ENCODE measurements at places on chromosomes 16 and 17.

DNA sequence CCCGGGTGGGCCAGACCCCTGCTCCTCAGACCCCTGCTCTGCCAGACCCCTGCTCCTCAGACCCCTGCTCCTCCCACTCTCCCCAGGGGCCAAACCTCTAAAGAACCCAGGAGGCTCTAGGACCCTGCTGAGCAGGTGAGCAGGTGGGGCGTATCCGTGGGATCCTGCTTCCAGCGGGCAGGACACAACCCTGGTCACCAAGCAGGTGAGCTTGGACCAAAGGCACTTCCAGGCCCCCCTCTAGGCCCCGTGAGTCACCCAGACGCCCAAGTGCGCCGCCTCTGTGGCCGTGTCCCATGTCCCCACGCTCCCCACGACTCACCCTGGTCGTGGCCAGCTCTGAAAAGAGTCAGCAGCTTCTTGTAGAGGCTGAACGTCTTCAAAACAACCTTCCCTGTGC, 5.0 kb downstream of the CYBC1 start:
- H3K36me3 ChIP-seq = peaks cover 62% of the 10 kb centered on the region
- H3K4me3 ChIP-seq = no peak overlapping the region
- H3K27ac ChIP-seq = no peak overlapping the region
- no peaks in the 10 kb centered on the region for H3K27me3 ChIP-seq
- no peak for DNase-seq
- peaks cover 45% of the 10 kb centered on the region for H3K4me1 ChIP-seq

GRCh38 chr17:16583781-16584180, 14.8 kb upstream of the ZNF287 start:
- H3K27ac ChIP-seq = peak overlapping the region; percentile 57
- DNase-seq = no peak
- peaks cover 16% of the 10 kb centered on the region for H3K4me1 ChIP-seq

GRCh38 chr16:6016530-6017184, 919.1 kb upstream of the EEF2KMT start:
- no peak overlapping the region for H3K27ac ChIP-seq
- peaks cover 6% of the 10 kb centered on the region for H3K27me3 ChIP-seq
- no peaks in the 10 kb centered on the region for H3K4me1 ChIP-seq
- no peak for DNase-seq

GRCh38 chr16:67878232-67878631, 5.4 kb downstream of the EDC4 start:
- no peaks in the 10 kb centered on the region for H3K27me3 ChIP-seq
- H3K4me3 ChIP-seq = no peak overlapping the region
- DNase-seq = no peak
- H3K4me1 ChIP-seq = peaks cover 34% of the 10 kb centered on the region
- H3K27ac ChIP-seq = no peak overlapping the region

- H3K4me3 ChIP-seq = no peak overlapping the region
- no peaks in the 10 kb centered on the region for H3K36me3 ChIP-seq
- H3K4me1 ChIP-seq = peaks cover 11% of the 10 kb centered on the region
- no peak overlapping the region for H3K27ac ChIP-seq
- no peaks in the 10 kb centered on the region for H3K27me3 ChIP-seq
Observed at GRCh38 chr17:21131137-21131536, 4.4 kb downstream of the DHRS7B start.

DNA sequence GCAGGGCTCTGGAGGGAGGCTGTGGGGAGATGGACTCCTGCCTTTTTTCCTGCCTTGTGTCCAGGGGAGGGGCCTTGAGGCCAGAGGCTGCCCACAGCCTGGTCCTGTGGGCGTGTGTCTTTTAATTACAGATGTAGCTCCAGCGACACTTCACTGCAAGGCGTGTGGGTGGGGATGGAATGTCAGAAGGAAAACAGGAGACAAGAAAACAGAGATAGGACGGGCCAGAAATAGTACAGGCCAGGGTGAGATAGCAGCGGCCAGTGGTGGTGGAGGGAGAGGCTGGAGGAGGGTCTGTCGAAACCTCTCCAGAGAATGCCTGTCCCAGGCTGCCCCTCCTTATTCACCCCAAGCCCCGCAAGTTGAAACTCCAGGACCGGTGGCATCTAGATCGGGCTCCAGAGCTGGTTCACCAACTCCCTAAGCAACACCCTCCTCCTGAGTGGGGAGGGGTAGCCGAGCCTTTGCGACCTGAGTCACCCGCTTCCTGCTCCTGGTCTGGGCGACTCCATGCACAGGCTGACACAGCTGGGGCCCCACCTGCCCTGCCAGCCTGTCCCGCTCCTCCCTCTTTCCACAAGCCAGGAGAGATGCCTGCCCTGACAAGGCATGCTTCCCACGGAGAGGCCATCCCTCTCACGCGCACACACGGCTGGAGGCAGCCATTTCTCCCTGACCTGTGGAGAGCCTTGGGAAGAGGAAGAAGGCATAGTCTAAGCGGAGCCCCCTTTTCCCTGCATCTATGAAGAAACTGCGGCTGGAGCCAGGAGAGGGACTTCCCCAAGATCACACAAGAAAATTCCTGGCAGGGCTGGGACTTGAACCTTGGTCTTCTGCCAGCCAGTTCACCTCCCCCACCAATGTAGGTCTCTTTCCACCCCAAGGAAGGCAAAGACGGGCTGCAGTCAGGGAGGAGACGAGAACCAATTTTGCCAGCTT, 6.6 kb upstream of the JUP start:
- DNase-seq = no peak
- H3K27ac ChIP-seq = no peak overlapping the region
- no peaks in the 10 kb centered on the region for H3K4me1 ChIP-seq
- no peak overlapping the region for H3K4me3 ChIP-seq
- no peaks in the 10 kb centered on the region for H3K36me3 ChIP-seq

DNA sequence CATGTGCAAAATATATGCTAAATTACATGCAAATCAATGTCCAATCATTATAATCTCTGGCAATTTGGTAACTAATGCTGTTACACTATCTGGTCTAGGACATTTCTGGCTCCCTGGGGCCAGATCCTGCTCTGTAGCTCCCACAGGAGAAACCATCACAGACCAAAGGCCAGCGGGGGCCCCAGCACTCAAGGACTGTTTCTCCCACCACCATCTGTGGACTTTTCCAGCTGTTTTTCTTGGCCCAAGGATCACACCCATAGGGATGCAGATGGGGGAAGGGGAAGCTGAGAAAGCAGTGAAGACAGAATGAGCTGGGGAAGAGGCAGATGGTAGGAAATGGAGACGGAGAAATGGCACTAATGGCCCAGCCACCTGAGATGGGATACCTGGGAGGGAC, at the start of gene HIGD1B:
HIGD1B (plus strand) TSS at position 298 of the 400 bp plus-strand sequence. CDS start 270 bp downstream, outside the sequence.
- no peaks in the 10 kb centered on the region for H3K4me1 ChIP-seq
- no peak within 1 kb of the TSS for H3K4me3 ChIP-seq

DNA sequence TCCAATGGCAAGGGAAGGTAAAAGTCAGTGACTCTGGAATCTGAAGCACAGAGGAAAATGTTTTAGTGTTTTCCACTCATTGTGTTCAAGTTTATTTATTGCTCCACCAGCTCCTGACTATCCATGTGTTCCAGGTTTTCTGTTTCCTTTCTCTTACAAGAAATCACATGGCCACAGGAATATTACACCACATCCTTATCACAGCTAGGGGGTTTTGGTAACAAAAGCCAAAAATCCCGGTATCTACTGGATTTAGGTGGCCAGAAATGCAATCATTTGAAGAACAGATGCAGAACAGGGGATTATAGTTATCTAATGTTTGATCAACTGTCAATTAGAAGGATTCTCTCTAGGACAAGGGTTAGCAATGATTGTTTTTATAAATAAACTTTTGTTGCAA, 47.9 kb downstream of the STH start:
- no peak overlapping the region for H3K4me3 ChIP-seq
- DNase-seq = no peak
- peaks cover 90% of the 10 kb centered on the region for H3K36me3 ChIP-seq
- H3K27me3 ChIP-seq = no peaks in the 10 kb centered on the region
- no peak overlapping the region for H3K27ac ChIP-seq

- no peak within 1 kb of the TSS for H3K4me3 ChIP-seq
- H3K27ac ChIP-seq = peak within 1 kb of the TSS; percentile 5
- no peaks in the 10 kb centered on the region for H3K27me3 ChIP-seq
- no peak for DNase-seq
- H3K36me3 ChIP-seq = no peaks in the 10 kb centered on the region
- H3K4me1 ChIP-seq = peaks cover 30% of the 10 kb centered on the region
Observed at GRCh38 chr16:28538733-28539596, at the start of gene NUPR1. NUPR1 (minus strand) TSS chr16:28538974; CDS start chr16:28538907, 67 bp downstream.

DNA sequence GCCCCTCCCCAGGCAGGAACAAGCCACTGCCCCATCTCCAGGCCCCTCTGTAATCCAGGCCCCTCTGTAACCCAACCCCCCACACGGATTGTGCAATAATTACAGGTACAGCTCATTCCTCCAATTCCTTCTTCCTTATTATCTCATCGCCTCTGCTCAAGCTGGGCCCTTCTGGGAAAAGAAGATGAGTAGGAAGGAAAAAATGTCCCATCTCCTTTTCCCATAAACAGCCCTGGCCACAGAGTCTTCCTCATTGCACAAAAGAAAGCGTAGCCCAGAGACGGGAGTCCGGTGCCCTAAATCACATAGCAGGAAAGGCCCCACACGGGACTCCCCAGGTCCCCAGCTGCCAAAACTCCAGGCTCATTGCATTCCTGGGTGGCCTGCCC, 3.6 kb upstream of the LITAFD start:
- no peak overlapping the region for H3K27ac ChIP-seq
- no peak overlapping the region for H3K4me3 ChIP-seq
- H3K27me3 ChIP-seq = no peaks in the 10 kb centered on the region
- DNase-seq = no peak
- peaks cover 19% of the 10 kb centered on the region for H3K4me1 ChIP-seq

DNA sequence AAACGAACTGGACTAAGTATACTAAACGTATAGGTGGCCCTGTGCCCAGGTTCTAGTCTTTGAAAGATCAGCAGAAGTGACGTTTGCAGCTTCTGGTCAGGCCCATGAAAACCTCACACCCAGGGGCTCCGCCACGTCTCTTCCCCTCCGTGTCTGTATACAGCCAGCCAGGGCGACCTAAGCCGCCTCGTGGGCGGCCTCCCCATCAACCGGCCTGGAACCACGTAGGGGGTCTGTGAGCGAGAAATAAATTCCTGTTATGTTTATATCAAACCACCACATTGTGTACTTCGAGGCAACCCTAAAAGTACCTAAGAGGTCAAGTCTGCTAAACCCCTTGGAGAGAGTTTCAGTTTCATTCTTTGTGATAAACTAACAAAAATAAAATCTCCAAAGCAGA, 6.8 kb downstream of the TK1 start:
- H3K36me3 ChIP-seq = no peaks in the 10 kb centered on the region
- no peak overlapping the region for H3K4me3 ChIP-seq
- DNase-seq = no peak
- H3K27ac ChIP-seq = no peak overlapping the region

DNA sequence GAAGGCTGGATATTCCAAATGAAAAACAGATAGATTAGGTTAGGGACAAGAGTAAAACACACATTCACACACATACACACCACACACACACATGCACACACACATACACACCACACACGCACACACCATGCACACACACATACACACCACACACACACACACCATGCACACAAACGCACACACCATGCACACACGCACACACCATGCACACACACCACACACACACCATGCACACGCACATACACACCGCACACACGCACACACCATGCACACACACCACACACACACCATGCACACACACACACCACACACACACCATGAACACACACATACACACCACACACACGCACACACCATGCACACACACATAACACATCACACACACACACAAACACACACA, 203.7 kb upstream of the ZFHX3 start:
- no peak overlapping the region for H3K4me3 ChIP-seq
- no peaks in the 10 kb centered on the region for H3K36me3 ChIP-seq
- H3K27ac ChIP-seq = no peak overlapping the region
- no peaks in the 10 kb centered on the region for H3K27me3 ChIP-seq

DNA sequence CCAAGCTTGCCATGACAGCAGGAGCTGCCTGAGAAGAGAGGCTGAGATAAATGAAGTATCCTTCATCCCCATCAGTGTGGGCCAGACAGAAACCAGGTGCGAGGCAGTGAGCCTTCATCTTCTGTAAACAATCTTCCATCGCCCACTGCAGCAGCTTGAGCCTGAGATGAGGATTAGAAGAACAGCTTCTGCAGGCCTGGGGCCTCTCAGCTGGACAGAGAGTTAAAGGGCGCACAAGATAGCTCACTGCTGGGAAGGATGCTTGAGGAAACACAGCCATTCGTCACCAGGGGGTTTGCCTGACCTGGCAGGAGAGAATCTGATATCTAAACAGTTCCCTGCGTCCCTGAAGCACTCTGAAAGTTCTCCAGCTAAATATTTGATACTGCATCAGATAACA, 27.1 kb downstream of the HOXB1 start:
- no peak overlapping the region for H3K4me3 ChIP-seq
- no peaks in the 10 kb centered on the region for H3K4me1 ChIP-seq
- DNase-seq = no peak
- H3K36me3 ChIP-seq = no peaks in the 10 kb centered on the region
- H3K27ac ChIP-seq = no peak overlapping the region

DNA sequence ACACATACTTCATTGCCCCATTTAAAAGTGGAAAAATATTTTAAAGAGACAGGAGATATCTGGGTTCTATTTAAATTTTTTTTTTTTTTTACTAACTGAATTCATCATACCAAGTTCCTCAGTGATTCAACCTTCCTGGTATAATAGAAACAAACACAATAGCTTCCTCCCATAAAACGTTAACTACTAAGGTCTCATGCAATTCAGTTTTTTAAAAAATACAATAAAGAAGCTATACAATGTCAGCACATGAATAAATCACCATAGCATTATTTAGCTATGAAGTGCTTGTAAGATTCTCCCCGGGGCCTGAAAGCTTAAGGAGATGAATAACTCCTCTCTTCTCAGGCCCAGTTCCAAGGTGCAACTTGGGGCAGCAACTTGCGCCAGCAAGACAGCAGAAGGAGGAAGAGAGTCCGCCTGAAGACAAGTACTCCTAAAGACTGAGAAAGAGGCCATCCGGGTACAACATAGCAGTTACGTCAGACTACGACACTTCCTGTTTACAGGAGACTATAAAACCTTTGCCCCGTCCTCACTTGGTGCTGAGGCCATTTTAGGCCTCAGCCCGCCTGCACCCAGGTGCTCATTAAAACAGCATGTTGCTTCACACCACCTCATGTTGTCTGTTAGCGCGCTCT, 81.5 kb downstream of the MYO1D start:
- H3K4me1 ChIP-seq = no peaks in the 10 kb centered on the region
- H3K36me3 ChIP-seq = no peaks in the 10 kb centered on the region
- H3K27ac ChIP-seq = no peak overlapping the region
- no peak for DNase-seq
- no peak overlapping the region for H3K4me3 ChIP-seq

DNA sequence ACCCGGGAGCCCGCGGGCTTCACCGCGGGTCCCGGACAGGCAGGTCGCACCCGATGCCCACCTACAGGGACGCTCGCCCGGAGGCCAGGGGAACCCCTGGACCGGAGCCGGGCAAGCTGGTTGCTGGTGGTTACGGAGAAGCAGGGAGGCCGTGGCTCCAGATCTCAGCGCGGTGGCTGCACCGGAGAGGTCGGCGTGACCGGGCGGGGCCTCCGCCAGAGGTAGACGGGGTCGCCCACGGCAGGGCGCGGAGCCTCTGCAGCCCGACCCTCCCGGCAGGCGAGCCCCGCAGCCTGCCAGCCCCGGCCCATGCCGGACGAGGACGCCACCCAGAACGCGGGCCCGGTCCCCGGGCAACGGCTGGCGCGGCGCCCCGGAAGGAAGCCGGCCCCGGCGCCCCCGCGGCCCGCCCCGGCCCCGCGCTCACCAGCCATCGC, 341 bp downstream of the PCYT2 start:
- no peak overlapping the region for H3K27ac ChIP-seq
- H3K4me1 ChIP-seq = peaks cover 29% of the 10 kb centered on the region
- peaks cover 50% of the 10 kb centered on the region for H3K36me3 ChIP-seq
- no peak for DNase-seq
